ENCODE measurements at places on chromosomes 16 and 17. TPM values are rescaled to one million over a fixed set of nuclear protein-coding genes. Genes with fewer than 3 reads are reported as not detected.

The TLCD3B gene
- 3.6 TPM for total RNA-seq

The ZFP3 gene
- 1.9 TPM for total RNA-seq

- no peak for DNase-seq
Measured at GRCh38 chr17:50577451-50577954, 17.0 kb downstream of the CACNA1G start.

DNA sequence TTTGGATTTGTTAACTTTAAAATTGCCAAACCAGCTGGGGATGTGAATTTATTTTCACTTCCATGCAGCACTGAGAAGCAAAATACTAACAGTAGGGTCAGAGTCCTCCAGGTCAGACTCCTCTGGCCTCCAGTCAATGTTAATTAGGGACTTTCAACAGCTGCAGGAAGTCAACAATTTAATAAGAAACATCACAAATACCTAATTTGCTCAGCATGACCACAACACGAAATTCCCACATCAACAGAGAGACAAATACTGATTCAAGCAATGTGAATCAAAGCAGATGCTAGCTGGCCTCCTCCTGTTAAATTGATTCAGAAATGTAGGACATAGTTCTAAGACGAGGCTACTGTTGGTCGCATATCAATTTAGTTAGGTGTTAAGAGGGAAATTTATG lies 111.7 kb downstream of the ABCA8 start:
- no peak for DNase-seq

DNA sequence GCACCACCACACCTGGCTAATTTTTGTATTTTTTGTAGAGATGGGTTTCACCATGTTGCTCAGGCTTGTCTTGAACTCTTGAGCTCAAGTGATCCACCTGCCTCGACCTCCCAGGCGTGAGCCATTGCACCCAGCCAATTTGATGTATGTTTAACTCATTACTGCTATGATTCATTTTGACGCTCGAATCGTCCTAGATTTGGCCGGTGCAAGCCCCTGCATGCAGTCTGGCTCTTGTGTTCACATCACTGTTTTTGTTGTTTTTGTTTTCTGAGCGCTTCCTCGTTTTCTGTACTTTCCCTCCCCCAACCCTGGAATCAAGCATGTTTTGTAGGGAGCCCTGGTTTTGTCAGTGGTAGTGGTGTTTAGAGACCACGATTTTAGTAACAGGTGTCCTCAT lies 7.8 kb upstream of the DUS1L start:
- no peak for DNase-seq

GRCh38 chr17:40075942-40076498 lies 13.3 kb downstream of the THRA start:
- DNase-seq = no peak

DNA sequence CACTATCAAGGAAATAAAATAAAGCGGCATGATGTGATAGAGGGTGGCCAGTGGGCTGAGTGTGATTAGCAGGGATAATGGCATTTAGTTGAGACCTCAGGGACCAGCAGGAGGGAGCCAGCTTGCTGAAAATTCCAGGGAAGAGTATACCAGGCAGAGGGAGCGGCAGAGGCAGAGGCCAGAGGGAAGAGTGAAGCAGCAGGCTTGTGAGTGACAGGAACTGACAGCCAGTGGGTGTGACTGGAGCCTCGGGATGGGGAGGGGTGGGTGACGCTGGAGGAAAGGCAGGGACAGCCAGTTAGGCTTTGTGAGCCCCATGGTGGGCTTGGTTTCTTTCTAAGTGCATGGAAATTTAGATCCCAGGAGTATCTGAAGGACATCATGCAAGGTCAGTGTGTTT lies 209.7 kb upstream of the CACNG3 start:
- DNase-seq = no peak

DNA sequence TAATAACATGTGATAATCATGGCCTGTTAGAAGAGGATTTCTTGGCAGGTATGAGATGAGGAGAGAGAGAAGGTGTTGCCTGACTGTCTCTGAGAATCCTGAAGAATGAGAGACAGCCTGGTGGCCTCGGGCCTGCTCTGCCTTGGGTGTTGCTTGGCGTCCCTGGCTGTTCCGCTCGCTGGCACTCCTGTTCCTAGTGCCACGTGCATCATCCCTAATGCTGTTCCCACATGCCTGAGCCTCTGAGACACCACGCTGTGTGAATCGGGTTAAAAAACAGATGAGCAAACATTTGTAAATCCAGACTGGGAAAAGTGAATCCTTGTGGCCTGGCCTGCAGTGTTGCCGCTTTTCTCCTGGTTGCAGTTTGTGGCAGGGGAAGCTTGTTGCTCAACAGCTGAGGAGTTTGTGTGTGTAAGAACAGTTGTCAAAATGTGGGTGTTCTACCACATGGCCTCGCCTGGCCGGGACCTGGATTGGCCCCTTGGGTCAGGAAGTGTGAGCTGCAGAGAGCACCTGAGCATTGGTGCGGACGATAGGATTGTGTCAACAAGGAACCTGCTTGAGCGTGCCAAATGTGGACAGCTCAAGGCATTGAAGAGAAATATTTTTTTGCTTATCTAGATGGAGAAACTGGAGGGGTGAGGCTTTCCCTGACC lies 22.0 kb downstream of the UBN1 start:
- no peak for DNase-seq

DNA sequence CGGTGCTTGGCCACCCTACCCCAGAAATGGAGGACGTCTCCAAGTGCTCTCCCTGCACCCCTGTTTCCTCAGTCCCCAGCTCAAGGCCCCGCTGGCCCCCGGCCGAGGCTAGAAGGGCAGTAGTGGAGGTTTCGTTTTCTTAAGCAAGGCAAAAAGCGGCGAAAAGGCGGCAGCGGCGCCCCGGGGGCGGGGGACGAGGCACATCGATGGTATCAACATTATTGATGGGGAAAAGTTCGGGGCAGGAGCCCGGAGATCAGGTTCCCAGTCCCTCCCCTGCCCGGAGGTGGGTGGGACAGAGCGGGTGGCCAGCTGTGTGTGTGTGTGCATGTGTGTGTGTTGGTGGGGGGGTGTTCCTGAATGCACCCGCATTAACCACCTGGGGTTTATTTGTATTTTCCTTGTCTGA lies 4.1 kb upstream of the SALL1 start:
- DNase-seq = no peak
